ENCODE measurements at places on chromosomes 6 and 20.
A peak's percentile ranks its signal among the peaks of the same experiment; 100 is the strongest.

- no peak for DNase-seq
Observed at GRCh38 chr6:39196673-39197091, 32.6 kb downstream of the KCNK5 start.

- DNase-seq, result no peak
Observed at GRCh38 chr6:161152907-161153662, 120.8 kb downstream of the AGPAT4 start.

DNA sequence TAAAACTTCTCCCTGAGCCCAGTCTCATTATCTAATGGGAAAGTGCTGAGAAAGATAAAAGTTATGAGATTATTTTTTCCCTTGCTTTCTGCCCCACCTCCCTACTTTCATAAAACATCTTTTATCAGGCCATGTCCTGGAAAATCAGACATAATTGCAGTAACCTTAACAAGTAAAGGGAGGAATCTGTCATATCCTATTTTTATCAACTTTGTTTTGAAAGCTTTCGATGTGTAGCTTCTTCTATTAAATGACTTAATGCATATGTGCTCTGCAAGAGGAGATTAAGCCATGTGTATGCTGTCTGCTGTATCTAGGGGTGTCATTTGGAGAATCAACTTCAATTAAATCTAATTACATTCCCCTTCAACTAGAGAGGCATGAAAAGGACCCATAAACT is 408.9 kb downstream of the CBLN4 start:
- DNase-seq, result no peak

GRCh38 chr6:108142240-108142639 is 23.6 kb upstream of the NR2E1 start:
- no peak for DNase-seq

GRCh38 chr6:1075880-1076279 is 236.0 kb upstream of the FOXQ1 start:
- DNase-seq, result no peak

- DNase-seq, result no peak
Observed at GRCh38 chr20:57857118-57857517, 147.3 kb upstream of the PMEPA1 start.

DNA sequence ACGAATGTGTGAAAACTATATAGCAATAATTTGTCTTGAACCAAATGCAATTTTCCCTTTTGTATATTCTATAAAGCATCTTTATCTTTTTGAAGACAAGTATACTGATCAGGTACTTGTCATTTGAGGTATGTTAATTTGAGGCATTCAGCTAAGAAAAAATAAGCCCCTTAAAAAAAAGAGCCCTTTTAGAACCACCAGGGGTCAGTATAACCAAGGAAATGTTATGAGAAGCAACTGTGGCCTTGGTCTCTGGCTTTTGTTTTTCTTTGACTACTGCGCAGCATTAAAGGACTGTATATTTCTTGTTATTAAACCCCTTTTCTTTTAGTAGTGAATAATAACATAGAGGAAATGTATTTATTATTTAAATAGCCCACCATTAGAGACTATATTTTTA is 43.1 kb downstream of the CD109 start:
- peak; percentile 58 for DNase-seq

GRCh38 chr6:4872841-4873240 is 96.6 kb downstream of the CDYL start:
- no peak for DNase-seq

GRCh38 chr20:21509597-21510371 is 4.1 kb downstream of the NKX2-2 start:
- no peak for DNase-seq

DNA sequence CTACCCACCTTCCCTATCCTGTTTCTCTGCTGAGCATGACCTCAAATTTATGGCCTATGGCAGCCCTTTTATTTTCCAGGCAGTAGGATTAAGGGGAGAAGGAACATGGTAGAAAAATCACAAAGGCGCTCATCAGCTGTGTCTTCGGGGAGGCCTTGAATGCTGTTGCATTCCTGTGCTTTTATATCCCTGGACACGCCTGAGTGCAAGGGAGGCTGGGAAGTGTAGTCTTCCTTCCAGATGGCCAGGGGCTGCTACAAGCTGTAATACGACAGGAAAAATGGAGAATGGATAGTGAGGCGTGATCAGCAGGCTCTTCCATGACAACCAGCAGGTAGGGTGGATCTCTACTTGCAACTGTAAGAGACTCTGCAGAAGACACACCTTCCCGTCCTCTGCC is 210.9 kb upstream of the GGTLC1 start:
- no peak for DNase-seq

Data from forelimb muscle (tissue), 1 donor.